Epithelial cell of umbilical artery (primary cell): ENCODE measurements at places on chromosomes 1 and 21. TPM values are rescaled to one million over a fixed set of nuclear protein-coding genes. Genes with fewer than 3 reads are reported as not detected.

The TDRD5 gene
- total RNA-seq: not detected in 2 replicates

The AADACL4 gene
- not detected in 2 replicates for total RNA-seq

The OVAAL gene
- not detected in 2 replicates for total RNA-seq

The PKP1 gene
- under 0.01 TPM in 1 of 2 replicates, not detected in the other for total RNA-seq

The RGS1 gene
- not detected in 2 replicates for total RNA-seq

The BGLAP gene
- 0.61 and 0.65 TPM in 2 replicates for total RNA-seq

The ALDH4A1 gene
- total RNA-seq: 12.9 and 13.0 TPM in 2 replicates

The GJA8 gene
- total RNA-seq: not detected in 2 replicates

The DMRTA2 gene
- total RNA-seq: not detected in 2 replicates

The LCE1D gene
- not detected in 2 replicates for total RNA-seq

The PDC gene
- total RNA-seq: not detected in 2 replicates

The KRTAP21-2 gene
- not detected in 2 replicates for total RNA-seq

The WNT4 gene
- under 0.01 and 0.15 TPM in 2 replicates for total RNA-seq

The PTGFRN gene
- total RNA-seq: 47.0 and 71.8 TPM in 2 replicates

The NPR1 gene
- 2.6 and 6.7 TPM in 2 replicates for total RNA-seq

The PALMD gene
- total RNA-seq: 108 and 133 TPM in 2 replicates

The PADI1 gene
- total RNA-seq: not detected in 2 replicates
